Activated CD4-positive, alpha-beta T cell treated with anti-CD3 and anti-CD28 coated beads, Interleukin-2, amount 10 ng/mL, durations not matched to agents 24 days and 14 days (primary cell): ENCODE measurements at places on chromosomes 12 and 14. TPM values are rescaled to one million over a fixed set of nuclear protein-coding genes. Genes with fewer than 3 reads are reported as not detected.

SLC7A8 gene
- not detected in 2 replicates for total RNA-seq

COQ10A gene
- total RNA-seq, result 17.0 TPM in 2 replicates

DDHD1 gene
- 67.9 and 70.2 TPM in 2 replicates for total RNA-seq

PPP2R3C gene
- total RNA-seq, result 51.6 and 58.1 TPM in 2 replicates

CLEC2B gene
- 13.0 and 13.1 TPM in 2 replicates for total RNA-seq

DBX2 gene
- total RNA-seq, result not detected in 2 replicates

GRCh38 chr12:15218794-15219193 is 2.4 kb downstream of the RERG start:
- DNase-seq, result no peak

DNA sequence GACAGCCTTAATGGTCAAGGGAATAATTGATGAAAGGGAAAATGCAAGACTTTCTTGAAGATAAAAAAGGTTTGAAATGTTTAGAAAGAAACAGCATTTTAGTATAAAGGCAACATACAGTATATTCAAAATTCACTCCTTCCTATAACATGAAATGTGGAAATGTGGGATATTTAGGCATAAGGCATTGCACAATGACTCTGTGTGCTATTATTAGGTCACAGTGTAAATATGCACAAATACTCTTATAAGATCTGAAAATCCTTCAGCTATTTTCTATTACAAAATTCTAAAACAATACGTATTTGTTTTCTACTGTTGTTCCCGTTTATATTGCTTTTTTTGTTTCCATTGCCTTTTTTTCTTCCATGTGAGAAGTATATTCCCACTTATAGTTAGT is 127.7 kb downstream of the SLC16A7 start:
- no peak for DNase-seq

DNA sequence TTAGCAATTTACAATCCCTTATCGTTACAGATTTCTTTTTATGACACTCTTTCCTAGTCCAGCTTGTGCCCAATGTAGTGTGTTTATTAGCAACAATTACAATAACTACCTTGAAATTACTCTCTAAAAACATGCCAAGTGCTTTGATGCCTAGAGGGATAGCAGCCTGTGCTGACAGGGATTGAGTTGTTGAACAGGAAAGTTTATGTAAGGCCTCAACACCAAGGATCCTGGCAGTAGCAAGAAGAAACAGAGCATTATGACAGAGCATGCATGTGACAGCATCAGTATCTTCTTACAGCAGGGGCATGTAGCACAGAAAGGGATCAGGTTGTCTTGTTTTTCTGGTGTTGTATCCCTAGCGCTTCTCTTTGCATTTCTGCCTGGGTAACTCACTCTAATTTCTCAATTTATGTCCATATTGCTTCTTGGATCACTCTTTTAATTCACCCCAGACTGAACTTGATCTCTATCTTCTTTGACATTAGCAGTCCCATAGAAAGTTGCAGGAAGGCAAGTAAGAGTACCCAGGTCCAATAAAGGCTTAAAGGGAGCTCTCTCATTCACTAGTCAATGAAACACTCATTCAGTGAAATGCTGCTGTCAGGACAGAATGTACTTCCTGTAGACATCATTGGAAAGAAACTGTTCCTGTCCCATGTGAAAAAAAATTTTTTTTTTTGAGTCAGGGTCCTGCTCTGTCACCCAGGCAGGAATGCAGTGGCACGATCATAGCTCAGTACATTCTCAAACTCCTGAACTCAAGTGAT is 220.0 kb upstream of the GRIP1 start:
- no peak for DNase-seq

GRCh38 chr12:101690544-101691098 is 6.8 kb upstream of the CHPT1 start:
- no peak for DNase-seq

- DNase-seq, result no peak
Measured at GRCh38 chr14:99174770-99175319, 97.2 kb downstream of the BCL11B start.

DNA sequence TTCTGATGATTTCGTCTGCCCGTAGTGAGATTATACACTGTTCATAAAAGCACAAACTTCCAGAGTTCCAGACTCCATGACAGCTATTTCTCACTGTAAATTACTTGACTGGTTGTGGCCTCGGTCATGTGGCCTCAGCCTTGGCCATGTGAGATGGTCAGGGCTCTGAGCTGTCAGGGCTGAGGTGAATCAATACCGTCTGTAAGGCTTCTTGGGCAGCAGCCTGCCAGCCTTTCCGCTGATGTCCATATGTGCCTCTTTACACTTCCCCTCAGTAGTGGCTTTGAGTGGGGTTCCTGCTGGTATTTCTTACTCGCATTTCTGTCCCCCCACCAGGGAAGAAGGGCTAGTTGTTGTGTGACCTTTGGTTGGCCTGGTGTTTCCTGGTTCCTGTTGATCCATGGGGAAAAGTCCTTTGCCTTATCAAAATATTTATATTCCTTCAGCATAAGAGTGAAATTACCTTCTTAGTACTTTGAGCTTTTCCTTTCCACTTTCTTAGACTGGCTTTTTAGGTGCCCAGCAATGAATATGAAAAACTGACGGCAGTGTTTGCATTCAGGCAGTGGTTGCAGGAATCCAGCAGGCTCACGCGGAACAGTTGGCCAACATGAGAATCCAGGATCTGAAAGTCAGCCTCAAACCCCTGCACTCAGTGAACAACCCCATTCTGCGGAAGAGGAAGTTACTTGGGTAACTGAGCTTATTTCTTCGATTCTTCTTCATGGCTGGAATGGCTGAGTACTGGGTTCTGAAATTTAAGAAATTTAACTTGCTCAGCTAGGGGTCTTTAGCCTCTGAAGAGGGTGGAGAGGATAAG is 46.1 kb downstream of the MAPKAPK5 start:
- no peak for DNase-seq

- no peak for DNase-seq
Measured at GRCh38 chr12:123696207-123696606, 15.9 kb upstream of the ATP6V0A2 start.

DNA sequence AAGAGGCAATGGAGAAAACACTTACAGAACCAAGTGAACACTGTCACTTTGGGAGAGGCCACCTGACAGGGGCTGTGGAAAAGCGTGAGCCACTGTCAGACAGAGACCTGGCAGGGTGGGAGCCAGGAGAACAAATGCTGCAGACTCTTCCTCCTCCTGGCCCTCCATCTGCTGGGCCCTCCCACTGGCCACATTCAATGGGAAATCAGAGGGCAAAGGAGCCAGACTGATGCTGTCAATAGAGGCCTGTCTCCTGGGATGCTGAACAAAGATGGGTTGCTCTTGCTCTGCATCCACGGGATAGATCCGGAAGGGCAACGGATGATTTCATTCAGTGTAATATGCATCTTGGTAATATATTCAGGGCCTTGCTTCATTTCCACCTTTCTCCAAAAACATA is 44.9 kb upstream of the BCAT1 start:
- no peak for DNase-seq

DNA sequence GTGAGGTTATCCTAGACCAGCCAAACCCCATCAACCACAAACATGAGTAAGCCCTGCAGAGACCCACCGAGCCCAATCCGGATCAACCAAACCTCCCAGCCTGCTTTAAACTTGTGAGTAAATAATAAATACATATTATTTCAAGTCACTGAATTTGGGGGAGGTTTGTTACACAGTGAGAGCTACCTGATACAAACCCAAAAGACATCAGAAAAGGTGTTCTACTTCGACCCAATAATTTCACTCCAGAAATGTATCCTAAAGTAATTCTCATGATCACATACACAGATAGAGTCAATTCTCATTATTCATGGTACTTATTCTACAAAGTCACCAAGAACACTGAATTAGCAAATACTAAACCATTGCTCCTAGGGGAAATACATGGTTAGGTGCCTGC is 16.2 kb upstream of the CORO1C start:
- no peak for DNase-seq

DNA sequence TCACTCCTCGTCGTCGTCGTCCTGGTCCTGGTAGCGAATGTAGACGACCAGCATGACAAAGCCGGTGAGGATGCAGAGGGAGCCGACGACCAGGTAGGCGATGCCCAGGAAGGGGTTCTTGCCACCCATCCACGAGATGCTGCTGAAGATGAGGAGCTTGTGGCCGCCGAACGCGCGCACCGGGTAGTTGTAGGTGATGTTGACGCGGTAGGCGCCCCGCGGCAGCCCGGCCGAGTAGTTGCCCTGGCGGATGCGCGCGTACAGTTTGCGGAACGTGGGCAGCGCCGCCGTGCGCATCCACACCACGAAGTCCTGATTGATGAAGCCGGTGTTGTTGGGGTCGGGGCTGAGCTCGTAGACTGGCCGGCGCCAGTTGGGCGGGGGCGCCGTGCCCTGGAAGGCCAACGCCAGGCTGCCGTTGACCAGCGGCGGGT is 1.0 kb downstream of the TMEM30B start:
- DNase-seq, result peak; percentile 81

DNA sequence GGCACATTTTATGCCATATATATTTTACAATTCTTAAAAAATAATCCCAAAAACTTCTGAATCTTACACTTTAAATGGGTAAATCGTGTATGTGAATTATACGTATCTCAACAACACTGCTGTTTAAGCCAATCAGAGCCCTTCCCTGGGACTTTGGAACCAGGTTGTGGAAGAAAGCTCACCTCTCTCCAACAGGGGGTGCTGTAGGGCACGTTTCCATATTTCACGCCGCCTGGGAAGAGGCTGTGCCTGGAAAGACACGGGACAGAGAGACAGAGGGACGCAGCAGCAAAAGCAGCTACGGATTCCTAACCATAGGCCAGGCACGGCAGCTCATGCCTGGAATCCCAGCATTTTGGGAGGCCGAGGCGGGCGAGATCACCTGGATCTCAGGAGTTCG is 29.4 kb upstream of the FBRSL1 start:
- DNase-seq, result no peak

GRCh38 chr14:65214741-65215140 is 112.4 kb upstream of the MAX start:
- DNase-seq, result no peak

- no peak for DNase-seq
Measured at GRCh38 chr12:92596383-92596782, 106.4 kb upstream of the PLEKHG7 start.

DNA sequence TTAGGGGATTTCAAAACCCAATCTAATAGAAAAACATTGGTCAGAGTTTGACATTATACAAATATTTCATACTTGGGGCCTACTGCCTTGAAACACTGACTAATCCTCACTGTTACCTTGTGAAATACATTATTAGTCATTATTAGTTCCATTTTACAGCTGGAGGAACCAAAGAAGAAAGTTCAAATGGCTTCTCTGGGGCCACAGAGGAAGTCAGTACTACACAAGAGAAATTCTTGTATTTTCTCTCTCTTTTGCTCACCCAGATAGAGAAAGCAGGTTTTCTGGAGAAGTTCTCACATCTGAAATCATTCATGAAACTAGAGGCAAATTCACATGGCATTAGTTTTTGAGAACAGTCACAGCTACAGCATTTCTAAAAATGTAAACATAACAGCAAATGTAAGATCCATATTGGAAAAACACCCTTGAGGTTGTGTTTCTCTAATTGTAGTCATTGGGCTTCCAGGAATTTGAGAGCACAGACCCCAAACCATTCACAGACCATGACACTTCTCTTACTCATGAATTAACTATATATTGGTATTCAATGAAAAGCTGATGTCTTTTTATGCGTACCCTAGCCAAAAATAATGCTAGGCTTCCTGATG is 83.0 kb downstream of the LLPH start:
- no peak for DNase-seq

DNA sequence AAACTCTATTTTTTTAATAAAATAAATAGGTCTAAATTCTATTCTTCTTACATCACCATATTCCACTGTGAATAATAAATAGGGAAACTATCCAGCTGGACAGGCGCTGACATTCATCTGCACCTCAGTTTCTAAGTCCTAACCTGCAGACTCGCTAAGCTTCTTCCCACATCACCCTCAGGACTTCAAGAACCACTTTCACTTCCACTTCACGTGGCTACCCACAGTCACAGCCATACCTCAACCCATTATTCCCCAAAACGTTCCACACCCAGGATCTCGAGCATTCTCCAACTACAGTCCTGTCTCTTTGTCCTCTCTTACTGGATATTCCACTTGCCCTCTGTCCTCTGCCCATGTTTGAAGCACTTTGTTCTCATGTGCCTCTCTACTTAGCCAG is 71.1 kb downstream of the C2CD5 start:
- DNase-seq, result no peak

DNA sequence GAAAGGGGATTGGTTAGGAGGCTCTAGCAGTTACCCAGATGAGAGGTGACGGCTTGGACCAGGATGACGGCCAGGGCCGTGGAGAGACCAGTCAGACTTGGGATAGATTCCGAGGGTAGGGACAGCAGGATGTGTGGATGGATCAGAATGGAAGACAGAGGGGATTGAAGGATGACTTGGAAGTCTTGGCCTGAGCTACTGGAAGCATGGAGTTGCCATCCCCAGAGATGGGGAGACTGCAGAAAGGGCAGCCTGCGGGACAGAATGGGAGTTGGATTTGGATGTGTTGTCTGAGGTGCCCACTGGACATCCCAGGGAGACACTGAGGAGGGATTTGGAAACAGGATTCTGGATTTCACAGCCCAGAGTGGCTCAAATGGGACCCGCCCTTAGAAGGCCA is 102.3 kb downstream of the CALM1 start:
- DNase-seq, result no peak

- DNase-seq, result no peak
Measured at GRCh38 chr12:95683418-95683817, 107.1 kb downstream of the NTN4 start.

- DNase-seq, result no peak
Measured at GRCh38 chr12:52053536-52054209, 2.4 kb downstream of the NR4A1 start.

DNA sequence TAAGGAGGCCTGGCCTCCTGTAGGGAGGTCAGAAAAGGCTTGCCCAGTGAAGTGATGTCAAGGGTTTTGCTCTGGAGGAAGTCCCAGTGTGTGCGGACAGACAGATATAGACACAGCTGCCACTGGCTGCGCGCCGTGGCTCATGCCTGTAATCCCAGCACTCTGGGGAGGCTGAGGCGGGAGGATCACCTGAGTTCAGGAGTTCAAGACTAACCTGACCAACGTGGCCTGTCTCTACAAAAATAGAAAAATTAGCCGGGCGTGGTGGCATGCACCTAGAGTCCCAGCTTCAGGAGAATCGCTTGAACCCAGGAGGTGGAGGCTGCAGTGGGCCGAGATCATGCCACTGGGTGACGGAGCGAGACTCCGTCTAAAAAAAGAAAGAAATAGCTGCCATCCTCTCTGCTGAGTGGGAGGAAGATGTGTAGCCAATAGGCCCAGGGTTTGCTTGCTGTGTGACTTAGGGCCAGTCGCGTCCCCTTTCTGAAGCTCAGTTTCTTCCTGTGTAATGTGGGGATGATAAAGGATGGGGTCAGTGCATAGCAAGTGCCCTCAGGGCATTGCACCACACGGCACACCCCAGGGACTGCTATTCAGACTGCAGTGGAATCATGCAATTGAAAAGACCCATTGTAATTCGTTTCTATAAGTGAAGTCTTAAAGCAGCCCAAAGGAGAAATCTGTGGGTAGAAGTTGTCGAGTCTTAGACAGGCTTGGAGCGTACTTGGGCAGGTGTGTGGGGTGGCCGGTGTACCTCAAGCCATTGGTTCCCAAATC is 18.7 kb upstream of the MLEC start:
- DNase-seq, result no peak

GRCh38 chr14:59565087-59565486 is 11.5 kb downstream of the CCDC175 start:
- DNase-seq, result no peak
